ENCODE measurements at places on chromosomes 5 and 9.

DNA sequence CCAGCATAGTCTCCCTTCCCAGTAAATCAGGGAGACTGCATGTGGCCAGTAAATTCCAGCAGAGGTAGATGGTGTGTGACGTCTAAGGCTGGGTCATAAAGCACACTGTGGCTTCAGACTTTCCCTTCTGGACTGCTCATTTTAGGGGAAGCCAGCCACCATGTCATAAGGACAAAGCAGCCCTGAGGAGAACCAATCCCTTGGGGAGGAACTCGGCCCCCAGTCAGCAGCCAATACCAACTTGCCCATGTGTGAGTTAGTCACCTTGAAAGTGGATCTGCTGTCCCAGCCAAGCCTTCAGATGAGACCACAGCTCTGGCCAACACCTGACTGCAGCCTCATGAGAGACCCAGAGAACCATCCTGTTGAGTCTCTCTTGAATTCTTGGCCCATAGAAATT is 14.7 kb upstream of the NINJ1 start:
- DNase-seq = no peak

DNA sequence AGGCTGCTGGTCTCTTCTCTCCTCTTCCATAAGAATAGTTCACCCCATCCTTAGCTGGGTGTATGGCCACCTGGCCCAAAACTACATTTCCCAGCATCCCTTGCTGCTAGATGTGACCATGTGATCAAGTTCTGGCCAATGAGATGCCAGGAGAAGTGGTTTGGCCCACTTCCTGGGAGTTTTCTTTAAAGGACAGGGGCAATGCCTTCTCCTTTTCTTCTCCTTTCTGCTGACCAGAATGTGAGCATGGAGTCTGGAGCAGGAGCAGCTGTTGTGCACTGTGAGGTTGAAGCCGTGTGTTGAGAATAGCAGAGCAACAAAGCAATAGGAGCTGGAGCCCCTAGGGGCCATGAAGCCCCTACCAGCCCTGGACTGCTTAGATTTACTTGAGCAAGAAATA is 36.8 kb downstream of the C9orf50 start:
- DNase-seq = peak; percentile 24

DNA sequence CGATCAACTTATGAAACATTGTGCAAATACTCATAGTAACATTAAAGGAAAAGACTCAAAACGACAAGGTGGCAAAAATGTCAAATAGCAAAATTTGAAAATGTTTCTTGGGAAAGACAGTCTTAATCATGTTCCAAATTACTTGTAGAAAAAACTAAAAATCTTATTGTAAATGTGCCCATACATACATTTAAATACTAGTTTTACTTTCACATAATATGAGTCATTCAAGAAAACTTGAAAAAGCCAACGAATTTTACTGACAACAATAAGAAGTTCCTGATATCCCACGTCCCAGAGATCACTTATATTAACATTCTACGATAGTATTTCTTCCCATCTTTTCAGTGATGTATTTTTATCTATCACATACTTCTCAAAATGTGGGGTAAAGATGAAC is 13.7 kb downstream of the MLLT3 start:
- no peak for DNase-seq

DNA sequence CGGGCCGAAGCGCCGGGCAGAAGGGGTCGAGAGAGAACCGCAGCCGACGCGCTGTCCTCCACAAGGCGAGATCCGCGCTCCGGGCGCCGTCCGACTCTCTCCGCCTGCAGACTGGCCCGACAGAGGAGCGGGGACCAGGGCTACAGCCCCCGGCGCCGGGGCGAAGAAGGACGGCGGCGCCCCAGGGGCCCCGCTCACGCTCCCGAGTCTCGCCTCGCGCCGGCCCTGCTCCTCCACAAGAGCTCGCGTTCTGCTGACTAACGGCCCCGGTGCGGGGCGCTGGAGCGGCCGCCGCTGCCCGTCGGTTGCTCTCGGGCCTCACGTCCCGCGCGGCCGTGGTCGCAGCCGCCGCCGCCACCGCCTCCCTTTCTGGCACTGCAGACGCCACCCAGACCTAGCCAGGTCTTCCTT is 338 bp downstream of the ABHD17B start:
- DNase-seq = no peak

Data from NCI-H1930 (cell line).